CD4-positive, alpha-beta memory T cell (primary cell): ENCODE measurements at places on chromosomes 2 and 18.

- DNase-seq, result no peak
These were observed 18.4 kb downstream of the SH2D6 start for GRCh38 chr2:85436836-85437487.

DNA sequence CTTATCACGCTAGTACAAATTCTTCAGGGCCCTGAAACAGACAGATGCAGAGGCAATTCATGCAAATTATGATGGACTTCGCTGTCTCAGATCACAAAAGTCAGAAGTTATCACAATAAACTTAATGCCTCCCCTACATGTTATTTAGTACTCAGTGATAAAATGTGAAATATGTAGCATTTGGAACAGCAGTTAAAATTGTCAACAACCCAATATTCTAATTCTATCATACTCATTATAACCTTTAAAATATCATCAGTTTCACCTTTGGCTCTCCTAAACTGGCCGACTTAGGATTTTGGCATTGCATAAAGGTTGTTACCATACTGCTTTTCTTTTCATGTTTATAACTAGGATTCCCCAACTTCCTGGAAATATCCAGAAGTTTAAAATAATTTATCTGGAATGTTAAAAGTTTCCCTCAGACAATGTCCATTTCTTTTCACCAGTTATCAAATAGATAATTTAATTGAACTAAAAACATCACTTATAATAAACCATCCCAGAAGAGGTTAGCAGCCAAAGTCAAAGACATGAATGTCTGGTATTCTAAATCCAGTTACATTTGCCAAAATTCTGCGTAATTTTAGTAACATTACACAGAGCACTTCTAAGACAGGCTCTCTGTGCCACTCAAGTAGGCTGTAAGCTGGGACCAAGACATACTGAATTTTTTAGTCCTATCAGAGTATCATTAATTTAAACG is 239.8 kb downstream of the RBM43 start:
- no peak for DNase-seq

DNA sequence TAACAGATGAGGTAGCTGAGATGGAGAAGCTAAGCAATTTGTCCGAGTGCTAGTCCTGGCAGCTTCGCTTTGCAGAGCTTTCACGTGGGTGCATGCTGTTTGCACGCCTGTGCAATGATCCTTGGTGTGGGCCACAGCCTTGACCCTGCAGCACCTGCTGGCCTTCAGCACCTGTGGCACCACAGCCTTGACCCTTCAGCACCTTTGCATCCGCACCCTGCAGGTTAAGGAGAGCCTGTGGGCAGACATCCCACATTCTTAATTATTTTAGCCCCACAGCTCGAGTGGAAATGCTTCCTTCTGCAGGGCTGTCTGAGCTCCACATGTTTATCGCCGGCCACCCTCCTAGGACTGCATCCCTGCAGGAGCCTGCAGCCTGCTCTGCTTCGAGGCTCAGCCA is 19.3 kb downstream of the NCK2 start:
- no peak for DNase-seq

- no peak for DNase-seq
These were observed 393.4 kb downstream of the ALK start for GRCh38 chr2:29527947-29528346.

DNA sequence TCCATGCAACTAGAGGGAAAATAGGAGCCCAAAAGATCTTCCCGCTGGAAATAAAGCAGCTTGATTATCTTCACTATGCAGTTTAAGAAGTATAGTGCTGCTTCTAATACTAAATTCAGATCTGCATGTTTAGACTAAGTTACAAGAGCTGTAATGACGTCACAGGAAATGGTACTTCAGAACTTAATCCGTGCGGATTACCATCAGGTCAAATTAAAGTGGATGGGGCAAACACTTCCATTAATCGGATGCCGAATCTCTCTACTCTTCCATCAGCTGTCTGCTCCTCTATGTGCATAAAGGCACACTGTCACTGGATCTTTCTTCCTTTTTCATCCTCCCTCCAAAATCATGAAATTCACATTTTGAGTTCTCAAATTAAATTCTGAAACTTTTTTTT is 52.6 kb downstream of the TRAPPC12 start:
- no peak for DNase-seq

GRCh38 chr2:10909996-10910341 is 1.8 kb upstream of the KCNF1 start:
- DNase-seq, result no peak

DNA sequence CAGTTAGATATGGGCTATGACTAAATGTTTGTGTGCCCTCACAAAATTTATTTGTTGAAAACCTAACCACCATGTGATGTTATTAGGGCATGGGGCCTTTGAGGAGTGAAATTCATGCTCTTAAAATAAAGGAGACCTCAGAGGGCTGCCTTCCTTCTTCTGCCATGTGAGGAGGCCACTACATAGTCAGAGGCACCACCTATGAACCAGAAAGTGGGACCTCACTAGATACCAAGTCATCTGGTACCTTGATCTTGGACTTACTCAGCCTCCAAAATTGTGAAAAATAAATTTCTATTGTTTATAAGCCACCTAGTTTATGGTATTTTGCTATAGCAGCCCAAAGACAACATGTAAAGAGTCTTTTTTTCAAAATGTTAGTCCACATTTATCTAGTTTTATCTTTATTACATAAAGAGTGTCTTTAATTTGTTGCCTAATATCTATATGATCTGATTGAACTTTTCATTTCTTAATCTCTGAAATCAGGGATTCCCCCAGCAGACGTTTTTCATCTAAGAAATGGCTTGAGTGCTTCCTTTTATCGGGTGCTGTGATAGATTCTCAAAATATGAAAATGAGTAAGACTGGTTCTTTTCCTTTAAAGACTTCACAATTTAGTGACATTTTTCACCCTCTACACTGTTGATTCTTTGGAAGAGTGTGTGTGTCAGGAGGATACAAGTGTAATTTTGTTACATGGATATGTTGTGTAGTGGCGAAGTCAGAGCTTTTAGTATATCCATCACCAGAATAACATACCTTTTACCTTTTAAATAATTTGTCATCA is 34.2 kb downstream of the PMS1 start:
- no peak for DNase-seq

DNA sequence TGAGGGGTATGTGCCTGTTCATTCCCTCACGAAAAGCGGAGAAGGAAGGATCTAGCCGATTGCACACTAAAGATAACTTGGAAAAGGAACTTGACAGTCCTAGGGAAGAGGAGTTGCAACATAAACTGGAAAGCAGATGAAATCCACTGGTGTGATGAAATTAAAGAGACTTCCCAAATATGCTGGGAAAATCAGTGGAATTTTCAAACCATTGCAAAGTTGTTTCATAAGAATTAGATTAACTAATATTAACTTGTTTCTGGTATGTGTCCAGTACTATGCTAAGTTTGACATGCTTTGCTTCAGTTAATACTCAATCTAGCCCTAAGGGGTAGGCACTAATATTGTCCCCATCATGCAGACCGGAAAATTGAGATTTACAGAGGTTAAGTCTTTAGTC is 222.7 kb downstream of the IKZF2 start:
- DNase-seq, result no peak

- no peak for DNase-seq
These were observed at the start of gene MYO3B for GRCh38 chr2:170177950-170178781. Gene MYO3B, plus strand, starts transcription at chr2:170178147. Its CDS starts 141 bp downstream, at chr2:170178288.

- peak; percentile 37 for DNase-seq
These were observed 8.2 kb upstream of the TMEM182 start for GRCh38 chr2:102753563-102754159.

- no peak for DNase-seq
These were observed 95.1 kb downstream of the USP40 start for GRCh38 chr2:233471291-233472035.

DNA sequence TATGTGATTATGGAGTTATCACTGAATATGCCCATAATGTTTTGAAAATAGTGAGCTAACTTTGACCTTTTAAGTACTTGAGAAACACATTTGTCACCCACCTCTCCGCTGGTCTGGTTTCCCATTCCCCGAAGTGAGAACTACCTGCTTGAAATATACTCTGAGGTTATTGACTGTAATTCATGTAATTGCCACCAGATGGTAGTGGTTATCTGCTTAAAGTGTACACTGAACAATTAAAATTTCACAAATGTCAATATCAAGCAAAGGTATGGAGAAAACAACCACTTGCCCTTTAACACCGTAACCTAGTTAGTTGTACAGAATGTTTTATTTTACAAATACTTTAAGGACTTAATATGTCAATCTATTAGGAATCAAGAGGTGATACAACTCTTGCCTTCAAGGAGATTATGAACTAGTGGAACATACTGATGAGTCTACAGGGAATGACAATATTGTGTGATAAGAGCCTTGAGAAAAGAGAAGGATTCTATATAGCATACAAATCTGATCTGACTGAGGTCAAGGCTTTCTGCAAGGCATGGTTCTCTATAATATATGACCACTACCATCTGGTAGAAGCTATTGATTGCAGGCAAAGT is 316.8 kb upstream of the KCNH7 start:
- DNase-seq, result no peak

GRCh38 chr18:22816266-22817176 is 116.6 kb upstream of the RBBP8 start:
- no peak for DNase-seq

DNA sequence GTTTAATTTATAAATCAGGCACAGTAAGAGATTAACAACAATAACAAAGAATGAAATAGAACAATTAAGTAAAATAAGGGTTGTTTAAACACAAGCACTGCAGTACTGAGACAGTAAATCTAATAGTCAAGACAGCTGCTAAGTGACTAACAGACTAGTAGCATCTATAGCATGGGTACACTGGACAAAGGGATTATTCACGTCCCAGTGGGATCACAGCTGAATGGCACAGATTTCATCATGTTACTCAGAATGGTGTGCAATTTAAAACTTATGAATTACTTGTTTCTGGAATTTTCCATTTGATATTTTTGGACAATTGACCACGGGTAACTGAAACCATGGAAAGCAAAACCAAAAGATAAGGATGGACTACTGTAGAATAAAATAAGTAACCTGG is 161.9 kb upstream of the DAPL1 start:
- no peak for DNase-seq

DNA sequence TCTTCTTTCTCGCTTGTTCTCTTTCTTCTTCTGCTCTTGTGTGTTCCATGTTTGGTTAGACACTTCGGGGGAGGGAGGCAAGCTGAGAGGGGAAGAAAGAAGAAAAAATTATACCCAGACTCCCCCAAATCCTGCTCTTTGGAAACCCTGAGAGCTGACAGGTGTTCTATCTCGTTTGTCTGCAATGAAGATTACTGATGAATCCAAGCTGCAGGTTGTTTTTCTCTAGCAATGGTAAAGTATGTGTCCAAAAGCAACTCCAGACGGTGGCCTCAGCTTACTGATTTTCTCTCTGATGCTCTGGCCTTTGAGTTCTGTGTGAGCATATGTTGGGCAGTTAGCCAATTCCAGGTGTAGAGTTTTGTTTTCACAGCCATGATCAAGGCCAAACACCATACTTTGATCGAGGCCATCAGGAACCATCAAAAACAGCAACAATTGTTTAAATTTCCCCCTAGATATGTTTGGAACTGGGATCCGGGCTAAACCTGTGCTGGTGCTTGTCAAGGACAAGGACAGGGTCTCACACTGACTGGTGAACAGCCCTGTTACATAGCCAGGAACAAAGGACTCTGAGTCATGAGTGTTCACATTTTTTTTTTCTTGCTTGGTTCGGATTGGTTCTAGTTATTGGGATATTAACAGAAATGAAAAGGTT is 142.0 kb downstream of the PRKCE start:
- no peak for DNase-seq

DNA sequence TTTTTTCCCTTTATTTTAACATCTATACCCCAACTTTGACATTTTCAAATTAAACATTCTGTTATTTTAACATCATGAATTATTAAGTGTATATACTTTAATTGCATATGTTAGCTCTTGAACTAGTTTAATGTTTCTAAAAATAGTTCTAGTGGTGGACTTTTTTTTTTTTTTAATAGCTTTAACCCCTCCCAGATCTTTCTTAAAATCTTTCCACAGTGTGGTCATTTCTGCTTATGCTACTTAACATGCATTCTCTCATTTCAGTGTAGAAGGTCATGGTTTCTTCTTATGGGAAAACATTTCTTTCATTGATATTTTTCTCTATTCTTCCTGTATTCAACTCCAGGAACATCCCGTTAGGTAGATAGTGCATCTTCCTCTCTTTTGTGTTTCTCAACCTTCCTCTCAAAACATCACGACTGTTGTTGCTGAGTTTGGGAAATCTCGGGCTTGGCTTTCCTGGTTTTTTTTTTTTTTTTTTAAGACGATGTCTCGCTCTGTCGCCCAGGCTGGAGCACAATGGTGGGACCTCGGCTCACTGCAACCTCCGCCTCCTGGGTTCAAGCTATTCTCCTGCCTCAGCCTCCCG is 849 bp upstream of the TMEM18 start:
- DNase-seq, result no peak

DNA sequence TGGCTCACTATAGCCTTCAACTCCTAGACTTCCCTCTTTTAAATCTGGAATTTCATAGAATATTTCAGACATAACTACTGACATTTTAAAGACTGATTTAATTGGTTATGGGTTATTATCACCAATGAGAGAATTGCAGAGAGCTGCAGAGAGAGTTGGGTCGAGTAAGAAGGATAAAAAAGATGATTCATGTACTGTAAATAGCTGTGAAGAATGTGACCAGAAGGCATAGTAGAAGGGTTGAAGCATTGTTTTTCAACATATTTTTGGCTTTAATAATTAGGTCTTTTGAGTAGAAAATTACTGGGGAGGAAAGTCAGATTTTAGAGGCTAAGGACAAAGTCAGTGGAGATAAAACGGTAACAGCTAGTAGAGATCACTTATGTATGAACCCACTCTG is 503.2 kb upstream of the SLC8A1 start:
- DNase-seq, result no peak

DNA sequence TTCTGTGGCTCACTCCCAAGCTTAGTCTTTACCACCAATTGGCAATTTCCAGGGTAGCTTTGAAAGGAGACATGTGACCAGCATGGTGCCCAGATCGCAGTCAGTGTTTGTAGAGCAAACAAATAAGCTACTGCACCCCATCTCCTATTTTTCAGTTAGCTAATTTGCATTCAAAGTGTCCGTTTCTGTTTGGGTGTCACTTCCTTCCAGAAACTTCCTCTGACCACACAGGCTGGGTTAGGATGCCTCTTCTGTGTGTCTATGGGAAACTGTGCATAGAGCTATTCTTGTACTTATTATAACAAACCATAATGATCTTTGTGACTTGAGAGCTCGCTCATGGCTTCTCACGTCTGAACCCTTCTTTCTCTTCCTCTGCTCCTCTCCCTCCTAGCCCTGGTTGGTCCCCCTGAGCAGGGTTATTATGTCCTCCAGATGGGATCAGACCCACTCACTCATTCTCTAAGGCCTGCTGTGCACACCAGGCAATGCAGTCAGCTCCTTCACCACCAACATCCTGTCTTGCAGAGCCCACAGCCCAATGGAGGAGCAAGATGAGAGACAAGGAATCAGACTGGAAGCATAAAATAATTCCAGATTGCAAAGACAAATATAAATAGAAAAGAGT is 101.2 kb upstream of the ALK start:
- no peak for DNase-seq

DNA sequence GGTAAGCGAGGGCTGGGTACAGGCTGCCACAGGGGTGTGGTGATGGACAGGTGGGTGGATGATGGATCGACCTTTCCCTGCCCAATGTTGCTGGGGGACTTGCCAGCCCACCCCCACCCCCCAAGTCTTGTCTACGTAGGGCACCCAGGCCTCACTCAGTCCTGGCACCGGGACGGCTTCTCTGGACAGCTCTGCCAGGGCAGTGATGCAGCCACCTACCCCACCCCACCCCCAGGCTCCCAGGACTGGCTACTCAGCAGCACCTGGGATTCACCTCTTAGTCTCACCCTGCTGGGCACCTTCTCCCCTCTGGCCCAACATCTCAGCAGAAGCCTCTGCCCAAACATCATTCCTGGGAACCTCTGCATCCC is 55.7 kb downstream of the ANKMY1 start:
- no peak for DNase-seq

GRCh38 chr2:211802666-211803065 is 735.9 kb downstream of the ERBB4 start:
- no peak for DNase-seq
